Activated CD4-positive, alpha-beta T cell treated with anti-CD3 and anti-CD28 coated beads, Interleukin-2, amount 50 U/mL, for 1 hour (primary cell): ENCODE measurements at places on chromosomes 7 and 10.

GRCh38 chr10:13673156-13673555 lies 86.4 kb downstream of the PRPF18 start:
- no peak for DNase-seq

GRCh38 chr7:1019255-1019785 lies 25.0 kb upstream of the GPR146 start:
- DNase-seq, result no peak

- DNase-seq, result no peak
Measured at GRCh38 chr7:125375942-125376341, 446.3 kb upstream of the POT1 start.

DNA sequence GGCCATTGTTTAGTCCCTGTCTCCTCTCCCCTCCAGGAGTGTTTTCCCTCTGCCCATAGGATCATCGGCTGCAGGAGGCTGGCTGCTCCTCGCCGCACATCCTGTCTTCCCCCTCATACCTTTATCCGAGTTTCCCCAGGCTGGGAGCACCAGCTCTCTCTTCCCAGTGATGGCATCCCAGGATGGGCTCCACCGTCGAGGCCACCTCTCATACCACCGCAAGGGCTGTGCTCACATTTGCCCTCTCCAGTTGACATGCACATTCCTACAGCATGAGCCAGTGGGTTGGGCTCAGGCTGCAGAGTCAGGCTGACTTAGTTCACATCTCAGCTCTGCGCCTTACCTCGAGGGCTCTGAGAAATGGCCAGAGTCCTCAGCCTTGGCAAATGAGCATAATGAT lies 12.1 kb downstream of the HKDC1 start:
- DNase-seq, result no peak

DNA sequence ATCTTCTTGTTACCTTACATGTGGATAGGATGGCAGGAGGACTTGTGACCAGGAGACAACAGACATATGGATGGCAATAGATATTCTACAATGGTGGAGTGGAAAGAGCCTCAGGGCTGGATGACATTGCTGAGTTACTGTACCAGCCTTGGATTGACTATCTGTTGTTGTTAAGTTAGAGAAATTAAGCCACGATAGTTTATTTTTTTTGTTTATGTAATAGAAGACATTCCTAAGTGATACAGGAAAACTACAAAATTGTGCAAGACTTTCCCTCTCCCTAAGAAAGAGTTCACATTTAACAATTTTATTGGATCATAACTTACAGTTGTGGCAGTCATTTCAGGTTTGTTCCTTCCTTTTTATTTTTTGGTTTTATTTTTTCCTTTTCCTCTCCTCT lies 230.7 kb upstream of the CACNA2D1 start:
- no peak for DNase-seq

GRCh38 chr7:34757570-34758110 lies 99.6 kb downstream of the NPSR1 start:
- no peak for DNase-seq

- no peak for DNase-seq
Measured at GRCh38 chr7:81284576-81284975, 365.7 kb upstream of the SEMA3C start.

GRCh38 chr10:74882831-74883230 lies 56.4 kb downstream of the KAT6B start:
- DNase-seq, result no peak

DNA sequence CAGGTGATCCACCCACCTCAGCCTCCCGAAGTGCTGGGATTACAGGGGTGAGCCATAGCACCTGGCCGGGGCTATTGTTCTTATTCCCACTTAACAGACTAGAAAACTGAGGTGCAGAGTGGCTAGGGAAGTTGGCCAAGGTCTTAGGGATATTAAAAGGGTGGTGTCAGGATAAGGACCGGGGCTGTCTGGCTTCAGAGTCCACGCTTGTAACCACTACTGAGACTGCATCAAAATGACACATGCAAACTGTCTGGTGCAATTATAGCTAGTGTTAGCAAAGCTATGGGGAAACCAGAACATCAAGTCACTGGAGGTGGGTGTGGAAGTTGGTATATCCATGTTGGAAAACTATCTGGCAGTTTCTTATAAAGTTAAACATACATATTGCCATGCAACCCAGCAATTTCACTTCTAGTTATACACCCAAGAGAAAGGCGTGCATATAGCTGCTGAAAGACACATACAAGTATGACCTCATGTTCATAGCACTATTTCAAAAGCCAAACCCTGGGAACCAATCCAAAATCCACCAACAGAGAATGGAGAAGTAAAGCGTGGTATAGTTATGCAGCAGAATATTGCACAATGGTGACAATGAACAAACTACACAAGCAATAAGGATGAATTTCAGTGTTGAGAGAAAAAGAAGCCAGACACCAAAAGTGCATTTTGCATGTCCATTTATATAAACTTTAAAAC lies 33.9 kb upstream of the EEPD1 start:
- no peak for DNase-seq

GRCh38 chr7:134447383-134447782 lies 11.5 kb downstream of the AKR1B1 start:
- DNase-seq, result no peak

- peak; percentile 79 for DNase-seq
Measured at GRCh38 chr10:124744102-124745050, at the start of gene FAM53B. Gene FAM53B (minus strand): TSS chr10:124744378. CDS start chr10:124706713, 37,665 bp downstream.

GRCh38 chr10:63697956-63698786 lies 177.0 kb downstream of the REEP3 start:
- no peak for DNase-seq

DNA sequence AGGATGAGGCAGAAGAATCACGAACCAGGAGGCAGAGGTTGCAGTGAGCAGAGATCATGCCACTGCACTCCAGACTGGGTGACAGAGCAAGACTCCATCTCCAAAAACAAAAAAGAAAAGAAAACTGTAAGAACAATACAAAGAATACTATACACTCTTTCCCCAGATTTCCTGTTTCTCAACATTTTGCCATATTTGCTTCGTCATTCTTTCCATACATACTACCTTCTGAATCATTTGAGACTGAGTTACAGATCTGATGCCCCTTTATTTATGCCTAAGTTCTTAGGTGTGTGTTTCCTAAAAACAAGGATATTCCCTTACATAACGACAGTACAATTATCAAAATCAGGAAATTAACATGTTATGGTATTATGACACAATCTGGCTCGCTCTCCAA lies 168.4 kb upstream of the CELF2 start:
- no peak for DNase-seq

DNA sequence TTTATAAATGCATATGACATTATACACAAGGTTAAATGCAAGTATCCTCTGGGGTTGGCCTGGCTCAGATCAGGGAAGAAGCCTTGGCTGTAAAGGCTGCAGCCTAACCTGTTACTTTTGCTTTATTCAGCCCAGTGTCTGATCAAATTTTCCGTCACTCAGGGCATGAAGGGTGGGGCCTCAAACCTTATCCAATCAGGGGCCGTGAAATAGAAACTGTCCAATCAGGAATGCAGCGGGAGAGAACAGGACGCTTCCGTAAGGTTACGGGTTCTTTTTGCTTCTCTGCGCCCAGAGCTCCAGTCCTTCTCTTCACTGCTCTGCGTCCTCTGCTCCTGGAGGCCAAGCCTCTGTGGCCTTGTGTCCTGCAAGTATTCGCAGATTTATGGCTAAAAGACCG lies at the start of gene ZNF716:
TSS of gene ZNF716 (plus strand) at position 274 of the 400 bp plus-strand sequence. CDS start at position 386, 112 bp downstream.
- DNase-seq, result no peak

GRCh38 chr7:94909179-94909466 lies 1.7 kb downstream of the PPP1R9A start:
- no peak for DNase-seq

GRCh38 chr7:130882396-130882795 lies 148.4 kb upstream of the KLF14 start:
- DNase-seq, result no peak

DNA sequence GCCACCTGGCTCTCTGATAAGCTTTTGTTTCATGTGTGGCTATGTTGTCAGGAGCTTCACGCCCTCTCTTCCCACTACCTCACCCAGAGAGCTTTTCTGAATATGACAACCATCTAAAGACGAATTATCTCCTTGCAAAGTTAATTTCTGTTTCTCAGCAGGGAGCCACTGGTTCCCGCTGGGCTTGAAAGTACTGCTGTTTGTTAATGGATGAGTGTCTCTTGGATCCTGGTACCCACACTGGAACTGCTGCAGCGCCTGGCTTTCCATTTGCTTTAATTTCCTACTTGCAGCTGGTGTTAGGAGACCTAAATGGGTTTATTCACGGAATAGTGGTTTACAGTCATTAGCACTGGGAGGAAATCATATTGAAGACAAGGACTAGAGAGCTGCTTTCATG lies 267.9 kb upstream of the LRGUK start:
- DNase-seq, result no peak

DNA sequence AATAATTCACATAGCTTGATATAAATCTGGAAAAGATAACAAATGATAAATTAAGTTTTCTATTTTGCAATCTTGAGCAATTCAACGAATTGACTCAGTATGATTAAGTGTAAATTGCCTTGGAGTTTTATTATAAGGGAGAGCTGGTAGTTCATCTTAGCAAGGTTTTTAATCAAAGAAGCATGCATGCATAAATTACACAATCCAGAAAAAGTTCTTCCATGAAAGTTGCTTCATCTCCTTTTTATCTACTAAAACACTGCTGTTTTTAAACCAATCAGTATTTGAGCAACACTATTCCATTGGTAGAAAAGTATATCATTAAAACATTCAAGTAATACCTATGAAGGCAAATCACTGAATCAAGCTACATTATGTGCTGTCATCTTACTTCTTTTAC lies 47.6 kb downstream of the POT1 start:
- DNase-seq, result no peak

DNA sequence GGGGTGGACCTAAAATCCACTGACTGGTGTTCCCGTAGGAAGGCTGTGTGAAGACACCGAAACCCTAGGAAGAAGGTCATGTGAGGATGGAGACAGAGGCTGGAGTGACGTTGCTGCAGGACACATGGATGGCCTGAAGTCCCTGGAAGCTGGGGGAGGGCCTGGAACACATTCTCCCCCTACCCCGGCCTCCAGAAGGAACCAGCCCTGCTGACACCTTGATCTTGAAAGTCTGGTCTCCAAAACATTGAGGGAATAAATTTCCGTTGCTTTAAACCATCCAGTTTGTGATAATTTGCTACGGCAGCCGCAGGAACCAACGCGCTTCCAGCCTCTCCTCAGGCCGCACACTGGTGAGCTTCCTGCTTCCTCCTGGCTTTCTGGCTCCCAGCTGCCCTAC lies 288.2 kb downstream of the GLRX3 start:
- DNase-seq, result no peak

- no peak for DNase-seq
Measured at GRCh38 chr10:124632566-124632965, 111.6 kb downstream of the FAM53B start.

DNA sequence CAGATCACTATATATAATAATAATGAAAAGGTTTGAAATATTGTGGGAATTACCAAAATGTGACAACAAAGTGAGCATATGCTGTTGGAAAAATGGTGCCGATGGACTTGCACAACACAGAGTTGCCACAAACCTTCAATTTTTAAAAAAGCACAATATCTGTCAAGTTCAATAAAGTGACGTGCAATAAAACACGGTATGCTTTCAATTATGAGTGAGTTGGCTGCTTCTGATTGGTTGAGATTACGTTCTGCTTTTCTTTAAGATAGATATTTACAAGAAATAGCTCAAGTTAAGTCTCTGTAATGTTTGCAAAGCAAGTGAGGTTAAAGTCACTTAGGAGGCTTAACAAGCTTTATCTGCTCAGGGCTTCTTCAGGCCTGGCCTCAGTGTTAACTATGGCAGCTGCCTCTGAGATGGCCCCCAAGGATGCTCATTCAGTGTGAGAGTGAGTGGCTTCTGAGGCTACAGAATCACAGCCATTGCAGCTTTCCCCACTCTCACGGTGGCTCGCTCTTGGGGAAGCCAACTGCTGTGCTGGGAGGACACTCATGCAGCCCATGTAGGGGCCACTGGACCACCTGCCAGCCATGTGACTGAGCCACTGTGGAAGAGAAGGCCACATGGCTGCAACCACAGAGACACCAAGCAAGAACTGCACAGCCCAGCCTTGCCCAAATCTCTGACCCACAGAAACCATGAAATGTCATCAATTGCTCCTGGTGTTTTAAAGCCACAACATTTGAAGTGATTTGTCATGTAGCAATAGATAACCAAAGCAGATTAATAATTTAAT lies 78.3 kb upstream of the TMEM72 start:
- DNase-seq, result no peak

- DNase-seq, result peak; percentile 18
Measured at GRCh38 chr7:44431091-44431608, 59.3 kb downstream of the NUDCD3 start.

DNA sequence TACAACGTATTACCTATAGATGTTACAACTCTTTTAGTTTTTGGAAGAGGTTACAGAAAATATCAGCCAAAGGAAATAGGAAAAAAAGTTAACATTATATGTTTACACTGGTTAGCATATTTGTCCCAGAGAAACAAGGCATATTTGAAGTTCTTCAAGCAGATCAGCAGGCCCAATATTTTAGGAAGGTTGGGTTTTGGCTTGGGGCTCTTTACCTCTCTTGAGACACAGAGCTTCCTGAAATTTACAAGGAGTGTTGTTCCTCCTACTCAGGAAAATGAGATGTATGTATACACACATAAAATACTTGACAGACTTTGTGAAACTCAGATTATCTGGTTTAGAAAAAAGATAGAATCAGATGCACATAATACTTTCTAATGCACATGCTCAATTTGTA lies 323.6 kb downstream of the HGF start:
- no peak for DNase-seq

GRCh38 chr10:32988604-32989003 lies 30.6 kb upstream of the ITGB1 start:
- DNase-seq, result no peak

GRCh38 chr10:102514487-102515311 lies 10.9 kb downstream of the SUFU start:
- DNase-seq, result no peak

- no peak for DNase-seq
Measured at GRCh38 chr7:33636359-33636758, 269.0 kb upstream of the BMPER start.

DNA sequence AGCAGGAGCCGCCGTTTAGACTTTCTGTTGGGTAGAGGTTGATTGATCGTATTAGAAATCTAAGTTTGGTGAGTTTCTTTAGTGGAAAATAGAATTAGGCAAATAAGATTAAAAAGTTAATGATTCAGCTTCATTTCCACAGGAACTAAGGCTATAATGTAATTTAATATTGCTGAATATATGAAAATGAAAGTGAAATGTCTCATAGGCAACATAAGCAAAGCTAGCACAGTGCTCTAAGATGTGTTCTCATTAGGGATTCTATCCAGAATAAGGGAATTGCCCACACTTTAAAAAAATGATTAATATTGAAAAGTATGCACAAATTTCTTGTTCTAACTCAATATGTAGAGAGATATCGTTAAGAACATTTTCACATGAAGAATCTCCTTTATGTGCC lies 47.0 kb downstream of the SRI start:
- DNase-seq, result no peak

GRCh38 chr7:111633878-111634277 lies 71.6 kb upstream of the IMMP2L start:
- DNase-seq, result no peak

DNA sequence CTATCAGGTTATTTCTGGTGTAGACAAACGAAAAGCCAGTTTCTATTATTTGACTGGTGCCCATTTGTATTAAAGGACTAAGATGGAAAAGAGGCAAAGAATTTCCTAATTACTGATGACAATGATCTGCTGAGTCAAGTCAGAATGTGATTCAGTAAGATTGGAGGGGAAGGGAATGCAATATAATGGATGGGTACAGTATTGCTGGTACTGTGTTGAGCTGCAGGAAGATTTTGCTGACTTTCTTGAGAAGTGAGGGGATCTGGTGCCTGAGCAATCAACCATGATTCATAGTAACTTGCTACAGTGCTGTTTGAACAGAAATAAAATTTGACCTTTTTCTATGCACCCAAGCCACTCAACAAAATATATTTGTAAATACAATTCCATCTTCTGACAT lies 139.1 kb upstream of the RHEB start:
- no peak for DNase-seq
